Naive thymus-derived CD8-positive, alpha-beta T cell (primary cell): ENCODE measurements at places on chromosomes 6 and 20. TPM values are rescaled to one million over a fixed set of nuclear protein-coding genes. Genes with fewer than 3 reads are reported as not detected.

DNA sequence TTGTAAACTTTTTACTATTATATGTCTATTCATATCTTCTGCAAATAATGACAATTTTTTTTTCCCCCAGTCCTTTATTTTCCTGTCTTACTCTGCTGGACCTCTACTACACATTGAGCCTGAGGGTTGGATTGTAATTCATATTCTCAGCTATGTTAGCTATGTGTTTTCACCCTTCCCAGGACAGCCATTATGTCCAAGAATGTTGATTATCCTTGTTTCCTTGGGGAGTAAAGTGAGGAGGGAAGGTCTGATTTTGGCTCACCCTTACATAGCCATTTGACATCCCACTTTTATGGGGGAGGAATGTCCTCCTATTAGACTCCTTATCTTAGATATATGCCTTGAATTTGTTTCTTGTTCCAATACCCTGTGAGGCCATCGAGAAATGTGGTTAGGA, 17.6 kb upstream of the TBC1D32 start:
- no peak overlapping the region for H3K4me3 ChIP-seq
- H3K27me3 ChIP-seq = peaks cover 19% of the 10 kb centered on the region
- DNase-seq = no peak
- no peaks in the 10 kb centered on the region for H3K36me3 ChIP-seq

- H3K36me3 ChIP-seq = no peaks in the 10 kb centered on the region
- H3K27ac ChIP-seq = no peak overlapping the region
Observed at GRCh38 chr6:75116946-75117345, 88.9 kb downstream of the COL12A1 start.

GRCh38 chr6:71229477-71229876, 59.1 kb upstream of the OGFRL1 start:
- H3K27ac ChIP-seq = no peak overlapping the region
- H3K27me3 ChIP-seq = no peaks in the 10 kb centered on the region
- no peak for DNase-seq
- no peaks in the 10 kb centered on the region for H3K36me3 ChIP-seq
- peaks cover 24% of the 10 kb centered on the region for H3K4me1 ChIP-seq
- H3K4me3 ChIP-seq = no peak overlapping the region

GRCh38 chr20:7151676-7152470, 384.4 kb downstream of the BMP2 start:
- H3K36me3 ChIP-seq = no peaks in the 10 kb centered on the region
- no peak for DNase-seq
- H3K27ac ChIP-seq = no peak overlapping the region
- no peaks in the 10 kb centered on the region for H3K4me1 ChIP-seq
- H3K27me3 ChIP-seq = no peaks in the 10 kb centered on the region

CLVS2 gene
- total RNA-seq = not detected

DNA sequence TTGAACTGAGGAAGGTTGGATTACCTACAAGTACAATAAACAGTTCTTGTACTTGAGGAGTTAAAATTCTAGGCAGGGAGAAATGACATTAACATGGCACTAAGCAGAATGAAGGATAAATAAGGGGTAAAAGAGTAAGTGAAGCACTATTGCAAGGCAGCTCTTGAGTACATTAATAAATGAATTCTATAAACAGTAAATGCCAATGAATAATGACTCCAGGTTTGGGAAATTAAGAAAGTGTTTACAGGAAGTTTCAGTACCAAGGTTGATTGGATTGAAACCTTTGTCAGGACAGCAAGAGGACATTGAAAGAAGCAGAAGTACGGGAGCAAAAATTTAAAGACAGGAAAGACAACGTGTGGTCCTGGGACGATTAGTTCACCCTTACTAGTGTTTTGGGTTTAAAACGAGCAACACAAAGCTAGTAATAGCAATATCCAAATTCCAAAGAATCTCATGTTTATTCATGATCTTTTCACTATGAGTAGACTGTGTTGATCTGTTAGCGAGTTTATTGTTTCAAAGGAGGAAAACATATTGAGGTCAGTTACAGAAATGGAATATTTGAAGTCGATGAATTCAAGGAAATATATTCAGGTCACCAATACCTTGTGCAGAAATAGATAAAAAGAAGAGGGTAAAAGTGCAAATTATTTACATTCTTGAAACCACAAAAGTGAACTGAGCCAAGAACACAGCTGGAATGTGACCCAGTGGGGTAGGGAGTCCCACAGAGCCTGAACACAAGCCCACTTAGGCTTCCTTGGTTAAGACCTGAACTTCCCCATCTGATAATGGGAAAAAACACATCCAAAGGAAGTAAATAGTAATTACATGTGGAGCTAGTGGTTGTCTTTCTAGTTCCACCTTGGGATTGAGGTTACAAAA, 80.8 kb downstream of the MKKS start:
- H3K4me1 ChIP-seq = peaks cover 7% of the 10 kb centered on the region
- no peaks in the 10 kb centered on the region for H3K36me3 ChIP-seq
- no peak overlapping the region for H3K27ac ChIP-seq
- H3K4me3 ChIP-seq = no peak overlapping the region

DNA sequence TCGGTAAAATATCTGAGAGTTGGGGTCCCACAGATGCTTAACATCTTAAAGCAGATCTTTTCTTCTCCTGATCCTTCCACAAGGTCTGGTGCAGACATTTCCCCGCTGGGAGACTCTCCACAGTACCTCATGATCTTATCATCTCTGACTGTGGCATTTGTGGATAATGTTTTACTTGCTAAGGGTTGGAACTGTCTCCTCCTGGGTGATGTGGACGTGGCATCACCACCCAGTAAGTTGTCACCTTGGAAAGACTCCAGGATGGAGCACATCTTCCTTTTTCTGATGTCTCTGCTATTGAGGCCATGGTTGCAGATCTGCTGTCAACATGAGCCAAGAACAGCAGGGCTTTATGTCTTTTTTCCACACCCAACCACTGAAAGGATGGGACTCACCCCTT, 42.0 kb upstream of the FANCE start:
- peak overlapping the region; percentile 30 for H3K4me3 ChIP-seq
- peak overlapping the region; percentile 79 for H3K27ac ChIP-seq
- DNase-seq = no peak
- peaks cover 24% of the 10 kb centered on the region for H3K4me1 ChIP-seq
- H3K36me3 ChIP-seq = no peaks in the 10 kb centered on the region
- H3K27me3 ChIP-seq = no peaks in the 10 kb centered on the region

- H3K4me1 ChIP-seq = peaks cover 31% of the 10 kb centered on the region
- no peaks in the 10 kb centered on the region for H3K36me3 ChIP-seq
- DNase-seq = no peak
- peaks cover 4% of the 10 kb centered on the region for H3K27me3 ChIP-seq
- H3K27ac ChIP-seq = no peak overlapping the region
Observed at GRCh38 chr6:26202201-26202611, 115.0 kb downstream of the HFE start.

GRCh38 chr20:33097001-33097400, 17.6 kb downstream of the BPIFB4 start:
- H3K36me3 ChIP-seq = no peaks in the 10 kb centered on the region
- H3K27ac ChIP-seq = no peak overlapping the region
- peaks cover 1% of the 10 kb centered on the region for H3K27me3 ChIP-seq
- no peak for DNase-seq

DNA sequence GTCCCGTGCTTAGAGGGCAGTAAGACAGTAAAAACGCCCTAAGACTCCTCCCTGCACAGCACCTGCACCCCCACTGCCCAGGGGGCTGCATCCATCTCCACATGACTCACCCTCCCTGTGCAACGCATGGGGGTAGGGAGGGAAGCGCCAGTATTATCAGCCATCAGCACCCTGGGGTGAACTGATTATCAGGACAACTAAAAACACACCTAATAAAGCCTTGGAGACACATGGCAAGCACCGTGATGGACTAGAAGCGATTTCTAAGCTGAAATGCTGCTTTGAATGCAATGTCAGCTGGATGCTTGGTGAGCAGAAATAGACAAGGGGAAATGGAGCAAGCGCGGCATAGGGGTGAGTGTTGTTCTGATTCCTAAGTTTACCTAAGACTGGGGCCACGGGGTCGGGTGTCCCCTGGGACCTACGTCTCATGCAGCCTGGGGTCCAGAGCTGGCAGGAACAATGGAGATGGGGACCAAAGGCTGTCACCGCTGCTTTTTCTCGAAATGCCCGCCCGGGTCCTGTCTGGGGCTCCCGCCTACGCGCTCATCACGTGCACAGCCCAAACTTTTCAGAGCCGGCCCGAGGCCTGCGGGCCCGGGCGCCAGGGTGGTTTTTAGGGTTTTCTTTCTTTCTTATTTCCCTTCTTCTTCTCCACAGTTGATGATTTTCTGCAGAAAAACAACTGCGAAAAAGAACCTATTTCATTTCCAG, 702 bp upstream of the TNFAIP3 start:
- peaks cover 14% of the 10 kb centered on the region for H3K36me3 ChIP-seq
- peaks cover 61% of the 10 kb centered on the region for H3K4me1 ChIP-seq
- no peak for DNase-seq
- peak overlapping the region; percentile 92 for H3K27ac ChIP-seq

DNA sequence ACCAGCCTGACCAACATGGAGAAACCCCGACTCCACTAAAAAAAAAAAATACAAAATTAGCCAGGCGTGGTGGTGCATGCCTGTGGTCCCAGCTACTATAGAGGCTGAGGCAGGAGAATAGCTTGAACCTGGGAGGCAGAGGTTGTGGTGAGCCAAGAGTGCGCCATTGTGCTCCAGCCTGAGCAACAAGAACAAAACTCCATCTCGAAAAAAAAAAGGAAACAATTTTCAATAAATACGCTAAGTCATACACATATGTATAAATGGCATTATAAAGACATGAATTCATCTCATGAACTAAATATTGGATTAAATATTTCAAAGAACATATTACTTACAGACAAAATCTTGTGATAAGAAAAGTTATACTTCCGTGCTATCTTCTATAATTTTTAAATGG, 2.9 kb downstream of the ARHGAP18 start:
- H3K4me1 ChIP-seq = peaks cover 27% of the 10 kb centered on the region
- peaks cover 2% of the 10 kb centered on the region for H3K27me3 ChIP-seq
- no peak overlapping the region for H3K27ac ChIP-seq
- H3K4me3 ChIP-seq = no peak overlapping the region

DNA sequence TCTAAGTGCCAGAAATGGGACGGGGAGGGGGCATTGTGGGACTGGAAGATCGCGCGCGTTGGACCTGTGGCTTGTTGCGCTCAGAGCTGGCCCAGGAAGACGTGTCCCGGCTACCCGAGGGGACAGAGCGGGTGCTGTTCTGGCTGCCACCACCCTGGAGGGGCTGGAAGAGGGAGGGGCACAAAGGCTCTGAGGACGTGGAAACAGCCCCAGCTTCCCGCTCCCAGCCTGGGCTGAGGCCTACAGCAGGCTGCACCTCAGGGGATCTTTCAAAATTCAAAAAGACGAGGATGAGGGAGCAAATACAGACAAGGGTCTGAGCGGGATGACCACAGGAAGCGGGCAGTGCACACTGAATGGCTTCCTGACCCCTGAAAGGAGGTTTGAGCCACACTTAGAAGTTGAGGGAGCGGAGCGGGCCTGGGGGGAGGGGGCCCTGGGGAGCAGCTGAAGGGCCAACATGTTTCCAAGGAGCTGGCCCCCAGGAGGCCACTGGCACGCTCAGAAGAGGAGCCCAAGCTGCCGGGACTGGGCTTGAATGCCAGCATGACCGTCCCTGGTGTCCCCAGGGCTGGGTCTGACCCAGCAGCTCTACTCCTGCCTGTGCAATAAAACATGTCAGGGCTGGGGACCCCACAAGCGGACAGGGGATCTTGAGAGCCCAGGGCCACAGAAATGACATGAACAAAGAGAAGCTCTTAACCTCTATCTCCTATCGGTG, 1.3 kb downstream of the OXT start:
- peaks cover 1% of the 10 kb centered on the region for H3K27me3 ChIP-seq
- H3K4me1 ChIP-seq = peaks cover 16% of the 10 kb centered on the region
- no peaks in the 10 kb centered on the region for H3K36me3 ChIP-seq

DNA sequence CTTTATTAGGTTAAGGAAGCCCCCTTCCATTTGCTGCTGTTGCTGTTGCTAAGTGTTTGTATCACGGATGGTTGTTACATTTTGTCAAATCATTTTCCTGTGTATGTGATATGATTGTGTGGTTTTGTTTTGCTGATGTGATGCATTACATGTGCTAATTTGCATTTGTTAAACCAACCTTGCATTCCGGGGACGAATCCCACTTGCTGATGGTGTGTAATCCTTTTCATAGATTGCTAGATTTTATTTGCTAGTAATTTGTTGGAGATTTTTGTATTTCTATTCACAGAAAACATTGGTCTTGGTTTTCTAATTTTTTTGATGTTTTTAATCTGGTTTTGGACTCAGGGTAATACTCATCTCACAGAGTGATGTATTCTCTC, 167.8 kb downstream of the WDR27 start:
- peaks cover 33% of the 10 kb centered on the region for H3K36me3 ChIP-seq
- peaks cover 12% of the 10 kb centered on the region for H3K4me1 ChIP-seq
- no peak overlapping the region for H3K4me3 ChIP-seq

DNA sequence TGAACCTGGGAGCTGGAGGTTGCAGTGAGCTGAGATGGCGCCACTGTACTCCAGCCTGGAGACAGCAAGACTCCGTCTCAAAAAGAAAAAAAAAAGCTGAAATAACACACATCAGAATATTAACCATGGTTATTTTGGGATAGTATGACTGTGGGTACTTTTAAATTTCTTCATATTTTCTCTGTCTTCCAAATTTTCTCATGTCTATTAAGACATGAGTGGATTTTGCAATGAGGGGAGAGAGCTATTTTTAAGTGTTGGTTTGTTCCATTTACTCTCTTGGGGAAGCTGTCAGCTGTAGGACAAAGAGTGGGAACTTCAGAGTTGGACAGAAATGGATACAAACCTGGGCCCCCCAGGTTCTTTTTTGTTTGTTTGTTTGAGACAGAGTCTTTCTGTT, 10.3 kb downstream of the ADISSP start:
- no peak overlapping the region for H3K4me3 ChIP-seq
- peaks cover 11% of the 10 kb centered on the region for H3K4me1 ChIP-seq
- no peak overlapping the region for H3K27ac ChIP-seq
- H3K27me3 ChIP-seq = no peaks in the 10 kb centered on the region
- H3K36me3 ChIP-seq = peaks cover 26% of the 10 kb centered on the region
- DNase-seq = no peak

GRCh38 chr6:43945768-43946080, 175.7 kb downstream of the VEGFA start:
- no peak for DNase-seq
- H3K27me3 ChIP-seq = no peaks in the 10 kb centered on the region
- H3K4me1 ChIP-seq = no peaks in the 10 kb centered on the region

PPP1R14C gene
- not detected for total RNA-seq

- no peak for DNase-seq
- H3K36me3 ChIP-seq = no peaks in the 10 kb centered on the region
- no peaks in the 10 kb centered on the region for H3K27me3 ChIP-seq
Observed at GRCh38 chr20:12315652-12316051, 398.0 kb downstream of the BTBD3 start.

DNA sequence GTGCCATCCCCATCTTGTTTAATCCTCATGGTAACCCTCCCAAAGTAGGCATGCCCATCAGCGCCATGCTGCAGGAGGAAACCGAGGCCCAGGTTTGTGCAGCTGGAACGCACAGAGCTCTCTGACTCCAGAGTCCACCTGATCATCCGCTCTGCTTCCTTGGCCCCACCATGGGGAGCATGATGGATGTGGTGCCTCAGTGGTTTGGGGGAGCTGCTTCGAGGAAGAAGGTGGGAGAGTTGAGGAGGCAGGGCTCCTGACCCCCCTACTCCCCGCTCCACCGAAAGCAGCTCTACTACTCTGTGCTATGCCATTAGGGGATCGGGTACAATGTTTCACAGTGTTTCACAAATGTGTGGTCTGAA, 52.2 kb downstream of the TGM2 start:
- H3K36me3 ChIP-seq = no peaks in the 10 kb centered on the region
- H3K4me3 ChIP-seq = no peak overlapping the region
- H3K27ac ChIP-seq = no peak overlapping the region
- H3K27me3 ChIP-seq = no peaks in the 10 kb centered on the region

LPA gene
- total RNA-seq = not detected
